ENCODE measurements at places on chromosomes 12 and 14. TPM values are rescaled to one million over a fixed set of nuclear protein-coding genes. Genes with fewer than 3 reads are reported as not detected.

Gene AQP6
- total RNA-seq: not detected

Gene DDN
- 0.15 TPM for total RNA-seq

Gene PRKAG1
- 92.3 TPM for total RNA-seq

Gene ARHGAP9
- total RNA-seq: not detected

Gene SLC7A7
- total RNA-seq: 7.1 TPM

Gene ENDOU
- 0.29 TPM for total RNA-seq

Gene GPR162
- 6.1 TPM for total RNA-seq

Gene ITPR2
- 3.3 TPM for total RNA-seq

Gene IL31
- not detected for total RNA-seq

Gene ASCL1
- total RNA-seq: not detected

Gene SMOC1
- total RNA-seq: 1.7 TPM

Gene SERPINA9
- not detected for total RNA-seq

Gene CCDC197
- not detected for total RNA-seq

Gene GLI1
- 1.6 TPM for total RNA-seq

Gene CLEC4D
- total RNA-seq: not detected

Gene IL22
- not detected for total RNA-seq

Gene COA8
- total RNA-seq: 19.0 TPM

Gene LRIG3
- total RNA-seq: 211 TPM

Gene OASL
- 0.33 TPM for total RNA-seq

Gene PZP
- total RNA-seq: not detected

Gene SPIC
- not detected for total RNA-seq

Gene AJUBA
- total RNA-seq: 17.0 TPM

Gene STON2
- 46.1 TPM for total RNA-seq

Gene INTS13
- total RNA-seq: 27.5 TPM

Gene C12orf50
- 0.17 TPM for total RNA-seq

Gene MMP17
- 11.2 TPM for total RNA-seq

Gene STRN3
- total RNA-seq: 65.5 TPM

Gene DNAL1
- total RNA-seq: 6.0 TPM

Gene DBX2
- not detected for total RNA-seq

Gene PAPLN
- total RNA-seq: 12.2 TPM

Gene LRRC43
- total RNA-seq: 3.3 TPM

Measured in smooth muscle cell of trachea (primary cell).